ENCODE measurements at places on chromosomes 5 and 9.

GRCh38 chr5:1399737-1400136 lies 45.5 kb downstream of the SLC6A3 start:
- DNase-seq, result no peak

DNA sequence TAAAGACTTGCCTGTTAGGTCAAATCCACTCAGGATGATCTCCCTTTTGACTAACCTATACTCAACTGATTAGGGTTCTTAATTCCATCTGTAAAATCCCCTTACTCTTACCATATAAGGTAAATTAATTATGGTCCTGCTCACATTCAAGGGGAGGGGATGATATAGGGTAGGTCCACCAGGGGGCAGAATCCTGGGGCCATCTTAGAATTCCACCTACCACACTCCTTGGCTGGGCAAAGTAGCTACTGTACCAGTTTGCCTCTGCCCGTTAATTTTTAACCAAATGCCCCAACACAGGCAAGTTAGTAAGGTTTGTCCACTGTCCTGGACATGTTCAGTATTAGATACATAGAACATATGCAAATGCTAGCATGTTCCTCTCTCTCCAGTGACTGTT lies 262.4 kb downstream of the SEMA5A start:
- no peak for DNase-seq

DNA sequence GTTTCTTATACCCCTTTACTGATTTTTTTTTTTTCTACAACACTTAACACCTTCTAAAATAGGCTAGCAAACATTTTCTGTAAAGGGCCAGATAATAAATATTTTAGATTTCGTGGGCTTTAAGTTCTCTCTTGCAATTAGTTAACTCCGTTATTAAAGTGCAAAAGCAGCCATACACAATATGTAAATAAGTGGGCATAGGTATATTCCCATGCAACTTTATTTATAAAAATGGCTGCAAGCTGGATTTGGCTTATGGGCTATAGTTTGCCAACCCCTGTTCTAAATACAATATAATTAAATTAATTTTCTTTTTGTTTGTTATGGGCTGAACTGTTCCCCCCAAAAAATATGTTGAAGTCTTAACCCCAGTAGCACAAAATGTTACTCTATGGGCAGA lies 10.8 kb downstream of the IL6ST start:
- DNase-seq, result no peak

GRCh38 chr5:132238901-132239500 lies 11.3 kb upstream of the P4HA2 start:
- DNase-seq, result no peak

- no peak for DNase-seq
Measured at GRCh38 chr9:136095070-136096058, at the start of gene NACC2. NACC2 (minus strand) TSS chr9:136095289; CDS start chr9:136050521, 44,768 bp downstream.

DNA sequence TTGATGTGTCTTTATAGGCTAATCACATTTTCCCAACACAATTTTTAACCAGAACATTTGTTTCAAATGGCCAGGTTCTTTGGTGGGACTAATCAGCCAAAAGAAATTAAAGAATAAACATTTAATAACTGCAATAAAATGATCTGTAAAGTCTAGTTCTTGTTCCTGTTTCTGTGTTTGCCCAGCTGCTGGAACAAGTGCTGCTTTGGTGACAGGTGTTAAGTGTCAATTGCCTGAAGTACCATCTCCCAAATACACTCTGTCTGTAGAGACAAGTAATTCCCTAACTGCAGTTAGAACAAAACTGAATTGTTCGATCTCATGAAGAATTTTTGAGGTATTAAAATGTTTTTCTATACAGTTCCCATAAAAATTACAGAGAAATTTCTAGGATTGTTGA lies 402.3 kb upstream of the CHD1 start:
- no peak for DNase-seq

Measured in effector CD8-positive, alpha-beta T cell (primary cell).